ENCODE measurements at places on chromosomes 5 and 9.

- DNase-seq: no peak
Measured at GRCh38 chr9:29640507-29640906, 2067.2 kb upstream of the C9orf72 start.

- DNase-seq: peak; percentile 65
Measured at GRCh38 chr5:154390096-154390495, 55.7 kb upstream of the SAP30L start.

GRCh38 chr5:133853646-133854365 lies 114.6 kb downstream of the C5orf15 start:
- no peak for DNase-seq

DNA sequence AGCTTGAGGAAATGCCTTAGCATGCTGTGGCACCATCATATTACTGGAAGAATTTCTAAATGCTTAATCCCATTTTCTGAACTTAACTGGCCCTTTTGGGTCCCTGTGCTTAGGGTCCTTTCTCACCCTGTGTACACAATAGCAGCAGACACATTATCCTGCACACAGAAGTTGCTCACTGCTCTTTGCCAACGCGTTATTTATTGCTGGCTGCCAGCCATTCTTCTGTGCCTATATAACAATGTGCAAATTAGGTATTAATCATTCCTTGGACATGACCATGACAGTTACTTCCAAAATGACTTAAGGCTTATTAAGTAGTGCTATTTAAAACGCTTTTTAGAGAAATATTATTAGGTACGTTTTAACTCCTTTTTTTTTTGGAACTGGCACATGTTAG lies 134.7 kb downstream of the FBN2 start:
- no peak for DNase-seq

GRCh38 chr5:154850255-154851062 lies at the start of gene FAXDC2:
TSS of gene FAXDC2 (minus strand) at chr5:154850603. CDS start at chr5:154838178, 12,425 bp downstream.
- DNase-seq: peak; percentile 85

GRCh38 chr5:89374818-89375521 lies 492.0 kb upstream of the MEF2C start:
- DNase-seq: no peak
